Regular cardiac myocyte (primary cell): ENCODE measurements at places on chromosomes 7 and 10. TPM values are rescaled to one million over a fixed set of nuclear protein-coding genes. Genes with fewer than 3 reads are reported as not detected.

Gene GDF10
- 0.19 and 2.0 TPM in 2 replicates for total RNA-seq

Gene SFTPA1
- total RNA-seq = not detected in 2 replicates

Gene KCNH2
- not detected in 2 replicates for total RNA-seq

Gene SMARCD3
- total RNA-seq = 30.3 and 39.7 TPM in 2 replicates

Gene CFAP46
- total RNA-seq = under 0.01 and 0.19 TPM in 2 replicates

Gene LRRN3
- 4.8 and 10.5 TPM in 2 replicates for total RNA-seq

Gene ACTA2
- total RNA-seq = 166 and 961 TPM in 2 replicates

Gene TWNK
- 5.9 and 9.8 TPM in 2 replicates for total RNA-seq
